ENCODE measurements at places on chromosomes 4 and X. TPM values are rescaled to one million over a fixed set of nuclear protein-coding genes. Genes with fewer than 3 reads are reported as not detected.
A peak's percentile ranks its signal among the peaks of the same experiment; 100 is the strongest.

GRCh38 chr4:108611365-108611764 lies 9.0 kb upstream of the RPL34 start:
- no peak for DNase-seq
- no peak overlapping the region for H3K27ac ChIP-seq
- H3K27me3 ChIP-seq: no peaks in the 10 kb centered on the region
- no peak overlapping the region for H3K4me3 ChIP-seq
- no peaks in the 10 kb centered on the region for H3K36me3 ChIP-seq

- DNase-seq: no peak
- no peaks in the 10 kb centered on the region for H3K27me3 ChIP-seq
- no peaks in the 10 kb centered on the region for H3K4me1 ChIP-seq
- no peaks in the 10 kb centered on the region for H3K36me3 ChIP-seq
- H3K27ac ChIP-seq: no peak overlapping the region
Observed at GRCh38 chrX:101552714-101553113, 2.4 kb downstream of the ARMCX1 start.

- DNase-seq: no peak
- no peaks in the 10 kb centered on the region for H3K4me1 ChIP-seq
- no peak overlapping the region for H3K27ac ChIP-seq
- no peaks in the 10 kb centered on the region for H3K27me3 ChIP-seq
- no peaks in the 10 kb centered on the region for H3K36me3 ChIP-seq
Observed at GRCh38 chr4:185011408-185011807, 6.9 kb upstream of the HELT start.

DNA sequence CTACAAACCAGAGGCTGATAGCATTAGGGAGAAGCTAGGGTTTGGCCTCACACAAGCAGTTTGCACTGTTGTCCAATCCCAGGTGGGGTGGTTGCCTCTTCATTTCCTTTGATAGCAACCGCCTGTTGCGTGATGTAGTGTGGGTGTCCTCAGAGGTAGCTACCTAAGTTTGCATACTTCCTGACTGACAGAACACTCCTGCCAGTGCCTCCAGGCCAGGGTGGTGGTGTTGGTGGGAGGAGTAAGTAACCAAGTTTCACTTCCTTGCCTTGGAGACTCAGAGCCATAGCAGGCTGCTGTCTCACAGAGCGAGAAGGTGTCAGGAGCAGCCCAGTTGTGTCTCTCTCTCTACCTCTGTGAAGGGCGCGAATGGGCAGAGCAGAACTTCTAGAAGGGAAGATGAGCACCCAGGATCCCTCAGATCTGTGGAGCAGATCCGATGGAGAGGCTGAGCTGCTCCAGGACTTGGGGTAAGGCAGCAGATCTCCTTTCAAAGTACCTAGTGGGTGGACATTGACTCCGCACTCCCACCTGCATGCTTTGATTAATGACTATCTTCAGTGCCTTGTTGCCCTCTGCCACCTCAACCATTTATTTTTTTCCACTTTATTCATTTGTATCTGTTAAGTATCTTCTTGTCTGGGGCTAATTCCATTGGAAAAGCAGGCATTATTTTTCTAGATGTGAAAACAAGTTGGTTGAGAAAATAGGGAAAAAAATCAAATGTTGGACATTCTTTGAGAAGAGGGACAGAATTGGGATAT lies at the start of gene DAPP1:
Gene DAPP1, plus strand, starts transcription at position 283 of the 764 bp plus-strand sequence. Its CDS starts 87 bp downstream, at position 370.
- H3K27ac ChIP-seq: no peak within 1 kb of the TSS
- DNase-seq: peak; percentile 58
- no peaks in the 10 kb centered on the region for H3K36me3 ChIP-seq
- no peak within 1 kb of the TSS for H3K4me3 ChIP-seq
- H3K27me3 ChIP-seq: no peaks in the 10 kb centered on the region
- no peaks in the 10 kb centered on the region for H3K4me1 ChIP-seq

GRCh38 chr4:186318481-186318880 lies 52.5 kb downstream of the F11 start:
- no peak overlapping the region for H3K27ac ChIP-seq
- no peaks in the 10 kb centered on the region for H3K4me1 ChIP-seq
- H3K27me3 ChIP-seq: no peaks in the 10 kb centered on the region
- no peak overlapping the region for H3K4me3 ChIP-seq

- H3K4me3 ChIP-seq: no peak overlapping the region
- DNase-seq: no peak
- H3K27ac ChIP-seq: no peak overlapping the region
- H3K4me1 ChIP-seq: no peaks in the 10 kb centered on the region
Observed at GRCh38 chr4:24137671-24138601, 248.1 kb upstream of the PPARGC1A start.

DNA sequence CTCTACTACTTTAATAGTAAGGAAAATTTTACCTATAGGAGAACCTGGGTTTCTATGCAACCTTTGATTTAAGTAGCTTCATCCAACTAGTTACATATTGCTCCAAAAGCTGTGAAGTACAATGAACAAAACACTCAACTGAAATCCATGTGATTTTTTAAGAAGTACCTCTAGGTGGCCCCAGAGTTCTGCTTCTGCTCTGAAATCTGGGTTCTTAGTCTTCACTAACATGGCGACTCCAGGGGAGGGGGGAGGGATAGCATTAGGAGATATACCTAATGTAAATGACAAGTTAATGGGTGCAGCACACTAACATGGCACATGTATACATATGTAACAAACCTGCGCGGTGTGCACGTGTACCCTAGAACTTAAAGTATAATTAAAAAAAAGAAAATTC lies 73.4 kb upstream of the MAGEB2 start:
- no peak overlapping the region for H3K4me3 ChIP-seq
- H3K27ac ChIP-seq: no peak overlapping the region
- H3K27me3 ChIP-seq: no peaks in the 10 kb centered on the region
- H3K4me1 ChIP-seq: no peaks in the 10 kb centered on the region

- no peak overlapping the region for H3K4me3 ChIP-seq
- no peaks in the 10 kb centered on the region for H3K27me3 ChIP-seq
- no peaks in the 10 kb centered on the region for H3K4me1 ChIP-seq
- H3K36me3 ChIP-seq: no peaks in the 10 kb centered on the region
- H3K27ac ChIP-seq: no peak overlapping the region
Observed at GRCh38 chr4:1554876-1555265, 129.2 kb downstream of the FAM53A start.

- H3K4me3 ChIP-seq: no peak overlapping the region
- no peaks in the 10 kb centered on the region for H3K27me3 ChIP-seq
- H3K4me1 ChIP-seq: no peaks in the 10 kb centered on the region
- no peak for DNase-seq
- no peaks in the 10 kb centered on the region for H3K36me3 ChIP-seq
Observed at GRCh38 chrX:10117864-10118377, 38.9 kb upstream of the CLCN4 start.

GRCh38 chr4:99749445-99750391 lies 66.9 kb upstream of the DAPP1 start:
- no peak overlapping the region for H3K4me3 ChIP-seq
- no peaks in the 10 kb centered on the region for H3K4me1 ChIP-seq
- H3K27me3 ChIP-seq: no peaks in the 10 kb centered on the region
- no peaks in the 10 kb centered on the region for H3K36me3 ChIP-seq

- no peak for DNase-seq
- H3K4me1 ChIP-seq: no peaks in the 10 kb centered on the region
- H3K4me3 ChIP-seq: no peak overlapping the region
- H3K27ac ChIP-seq: no peak overlapping the region
Observed at GRCh38 chr4:133524369-133524768, 375.3 kb downstream of the PCDH10 start.

DNA sequence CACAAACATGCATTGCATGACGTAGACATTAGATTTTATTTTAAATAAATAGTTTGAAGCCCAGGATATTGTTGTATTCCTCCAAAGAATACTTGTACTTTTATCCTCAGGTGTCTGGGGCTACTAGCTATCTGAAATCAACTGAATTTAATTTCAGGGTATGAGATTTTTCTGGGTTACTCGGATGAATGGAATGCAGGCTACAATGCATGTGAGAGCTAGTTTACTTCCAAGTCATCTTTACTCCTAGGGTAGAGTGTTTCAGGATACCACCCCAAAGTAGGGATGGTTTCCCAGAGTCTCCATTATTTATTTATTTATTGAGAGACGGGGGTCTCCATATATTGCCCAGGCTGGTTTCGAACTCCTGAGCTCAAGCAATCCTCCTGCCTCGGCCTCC lies 66.4 kb downstream of the HPRT1 start:
- no peaks in the 10 kb centered on the region for H3K4me1 ChIP-seq
- no peak for DNase-seq
- no peaks in the 10 kb centered on the region for H3K36me3 ChIP-seq
- H3K27ac ChIP-seq: no peak overlapping the region
- no peak overlapping the region for H3K4me3 ChIP-seq
- no peaks in the 10 kb centered on the region for H3K27me3 ChIP-seq

DNA sequence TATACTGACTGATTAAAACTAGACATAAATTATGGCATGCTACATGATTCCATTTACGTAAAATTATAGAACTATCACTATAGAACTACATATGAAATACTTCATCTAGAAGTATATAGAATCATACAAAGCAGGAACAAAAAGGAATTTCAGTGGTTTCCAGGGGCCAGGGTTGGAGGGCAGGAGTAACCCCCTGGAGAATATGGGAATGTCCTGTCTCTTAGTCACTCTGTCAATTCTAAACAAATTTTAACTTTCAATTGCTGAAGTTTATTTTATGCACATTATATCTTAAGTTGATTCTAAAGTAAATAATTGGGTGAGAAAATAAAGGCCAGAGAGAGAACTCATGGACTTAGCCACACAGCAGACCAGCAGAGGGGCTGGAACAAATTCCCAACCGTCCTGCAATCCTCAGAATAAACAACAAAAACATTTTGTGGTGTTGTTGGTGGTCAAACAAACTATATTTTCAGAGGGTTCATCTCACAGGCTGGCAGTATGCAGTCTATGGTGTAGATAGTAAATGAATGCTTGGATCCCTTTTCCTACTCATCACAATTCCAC lies 476.9 kb upstream of the SLIT2 start:
- H3K4me3 ChIP-seq: no peak overlapping the region
- no peaks in the 10 kb centered on the region for H3K4me1 ChIP-seq
- DNase-seq: no peak
- no peaks in the 10 kb centered on the region for H3K27me3 ChIP-seq
- H3K27ac ChIP-seq: no peak overlapping the region

- no peak overlapping the region for H3K4me3 ChIP-seq
- H3K4me1 ChIP-seq: no peaks in the 10 kb centered on the region
- H3K27me3 ChIP-seq: no peaks in the 10 kb centered on the region
- H3K36me3 ChIP-seq: no peaks in the 10 kb centered on the region
- H3K27ac ChIP-seq: no peak overlapping the region
Observed at GRCh38 chr4:98151145-98151924, 8.1 kb upstream of the STPG2 start.

- no peaks in the 10 kb centered on the region for H3K27me3 ChIP-seq
- no peak for DNase-seq
- no peaks in the 10 kb centered on the region for H3K4me1 ChIP-seq
Observed at GRCh38 chr4:8240211-8241041, 29.1 kb upstream of the HTRA3 start.

DNA sequence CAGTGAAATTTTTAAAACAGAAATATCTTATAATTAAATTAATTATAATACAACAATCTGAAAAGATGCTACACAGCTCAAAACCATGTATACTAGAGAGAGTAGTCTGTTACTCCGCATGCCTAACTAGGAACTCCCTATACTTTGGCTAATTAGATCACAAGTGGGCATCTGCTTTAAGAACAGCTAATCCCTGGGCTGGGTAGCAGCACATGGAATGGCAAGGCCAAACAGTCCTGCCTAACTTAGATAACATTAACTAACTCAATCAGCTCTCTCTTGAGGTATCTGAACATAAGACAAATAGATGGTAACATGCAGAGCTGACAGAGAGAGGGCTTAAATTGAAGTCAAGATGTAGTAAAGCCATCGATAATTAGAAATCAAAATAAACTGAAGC lies 9.9 kb downstream of the CHIC2 start:
- no peak overlapping the region for H3K4me3 ChIP-seq
- H3K4me1 ChIP-seq: peaks cover 2% of the 10 kb centered on the region
- H3K27ac ChIP-seq: no peak overlapping the region

- H3K36me3 ChIP-seq: no peaks in the 10 kb centered on the region
- H3K4me3 ChIP-seq: peak overlapping the region; percentile 15
- H3K4me1 ChIP-seq: no peaks in the 10 kb centered on the region
- no peaks in the 10 kb centered on the region for H3K27me3 ChIP-seq
- DNase-seq: no peak
- H3K27ac ChIP-seq: no peak overlapping the region
Observed at GRCh38 chrX:11757397-11757718, 679 bp upstream of the MSL3 start.

- no peaks in the 10 kb centered on the region for H3K36me3 ChIP-seq
- no peak overlapping the region for H3K27ac ChIP-seq
- no peak overlapping the region for H3K4me3 ChIP-seq
- H3K27me3 ChIP-seq: no peaks in the 10 kb centered on the region
Observed at GRCh38 chr4:186927624-186928023, 204.0 kb upstream of the FAT1 start.

- no peaks in the 10 kb centered on the region for H3K4me1 ChIP-seq
- H3K27ac ChIP-seq: no peak overlapping the region
Observed at GRCh38 chrX:10010686-10011085, 43.5 kb downstream of the CLDN34 start.

- no peaks in the 10 kb centered on the region for H3K27me3 ChIP-seq
- no peak overlapping the region for H3K27ac ChIP-seq
- no peaks in the 10 kb centered on the region for H3K36me3 ChIP-seq
Observed at GRCh38 chrX:125289920-125290319, 29.8 kb upstream of the TEX13C start.

- H3K27me3 ChIP-seq: no peaks in the 10 kb centered on the region
- DNase-seq: no peak
- H3K36me3 ChIP-seq: no peaks in the 10 kb centered on the region
- H3K27ac ChIP-seq: no peak overlapping the region
Observed at GRCh38 chrX:44003975-44004374, 30.8 kb upstream of the NDP start.

GRCh38 chr4:36041340-36041739 lies 203.0 kb downstream of the ARAP2 start:
- H3K36me3 ChIP-seq: no peaks in the 10 kb centered on the region
- H3K27me3 ChIP-seq: no peaks in the 10 kb centered on the region
- no peak overlapping the region for H3K27ac ChIP-seq
- no peaks in the 10 kb centered on the region for H3K4me1 ChIP-seq
- no peak overlapping the region for H3K4me3 ChIP-seq

GRCh38 chr4:148015058-148015457 lies 283.2 kb downstream of the ARHGAP10 start:
- H3K4me3 ChIP-seq: no peak overlapping the region
- no peak overlapping the region for H3K27ac ChIP-seq
- no peaks in the 10 kb centered on the region for H3K27me3 ChIP-seq
- DNase-seq: no peak
- H3K36me3 ChIP-seq: no peaks in the 10 kb centered on the region

GRCh38 chrX:38110231-38110630 lies 103.9 kb downstream of the SYTL5 start:
- H3K4me1 ChIP-seq: peaks cover 2% of the 10 kb centered on the region
- H3K27me3 ChIP-seq: no peaks in the 10 kb centered on the region
- H3K36me3 ChIP-seq: no peaks in the 10 kb centered on the region
- H3K4me3 ChIP-seq: no peak overlapping the region

GRCh38 chrX:119223783-119224182 lies 12.3 kb upstream of the PGRMC1 start:
- no peaks in the 10 kb centered on the region for H3K36me3 ChIP-seq
- H3K27ac ChIP-seq: no peak overlapping the region
- no peak overlapping the region for H3K4me3 ChIP-seq
- no peaks in the 10 kb centered on the region for H3K4me1 ChIP-seq
- no peaks in the 10 kb centered on the region for H3K27me3 ChIP-seq

The VCX gene
- total RNA-seq: not detected

The CENPVL1 gene
- not detected for total RNA-seq

The CD40LG gene
- 0.81 TPM for total RNA-seq

The LGI2 gene
- 13.7 TPM for total RNA-seq

The RNF150 gene
- total RNA-seq: 18.4 TPM

The EMCN gene
- 26.5 TPM for total RNA-seq

The GPR82 gene
- total RNA-seq: 0.45 TPM

The CCDC120 gene
- total RNA-seq: 7.6 TPM

The PCSK1N gene
- total RNA-seq: 0.45 TPM

The AMTN gene
- total RNA-seq: not detected

The TLR8 gene
- total RNA-seq: 3.3 TPM

The MAGEA8 gene
- total RNA-seq: not detected

The CHRDL1 gene
- total RNA-seq: 75.6 TPM

The PRR32 gene
- total RNA-seq: not detected

All from aorta (tissue), 5 donors.